Suppressor macrophage treated with lipopolysaccharide for 1 hour (primary cell): ENCODE measurements at places on chromosomes 4 and X.

- no peak for DNase-seq
Observed at GRCh38 chr4:139469216-139469615, 15.3 kb downstream of the RAB33B start.

DNA sequence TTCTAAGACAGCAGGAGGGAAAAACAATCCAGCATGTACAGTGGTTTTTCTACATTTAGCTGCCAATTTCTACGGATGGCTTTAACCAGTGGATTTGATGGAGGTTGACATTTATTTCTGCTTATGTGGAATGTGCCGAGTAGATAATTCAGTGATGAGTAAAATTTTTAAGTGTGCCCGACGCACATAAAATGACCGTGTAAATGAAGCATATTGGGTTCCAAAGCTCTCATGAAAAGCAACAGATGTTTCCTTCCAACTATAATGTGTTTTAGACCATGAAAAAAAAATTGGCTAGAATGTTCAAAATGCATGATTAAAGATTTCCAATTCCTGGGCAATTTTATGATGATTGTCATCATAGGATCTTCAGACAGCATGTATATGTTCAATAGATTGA is 14.1 kb downstream of the INPP4B start:
- no peak for DNase-seq

DNA sequence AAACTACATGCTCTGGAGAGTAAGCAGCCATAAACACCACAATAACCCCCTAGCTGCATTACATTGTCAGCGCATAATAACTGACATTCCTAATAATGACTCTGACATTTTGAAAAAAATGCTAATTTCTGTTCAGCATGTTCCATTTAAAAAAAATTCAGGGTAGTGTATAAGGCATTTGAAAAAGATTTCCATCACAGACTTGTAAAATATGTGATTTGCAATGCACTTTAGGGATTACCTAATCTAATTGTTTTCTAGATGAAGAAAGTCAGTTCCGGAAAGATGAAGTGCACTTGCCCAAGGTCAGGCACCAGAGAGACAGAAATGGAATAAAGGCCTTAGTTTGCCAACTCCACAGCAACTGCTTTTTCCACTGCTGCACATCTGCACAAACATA is 55.3 kb downstream of the FANCB start:
- DNase-seq = no peak

DNA sequence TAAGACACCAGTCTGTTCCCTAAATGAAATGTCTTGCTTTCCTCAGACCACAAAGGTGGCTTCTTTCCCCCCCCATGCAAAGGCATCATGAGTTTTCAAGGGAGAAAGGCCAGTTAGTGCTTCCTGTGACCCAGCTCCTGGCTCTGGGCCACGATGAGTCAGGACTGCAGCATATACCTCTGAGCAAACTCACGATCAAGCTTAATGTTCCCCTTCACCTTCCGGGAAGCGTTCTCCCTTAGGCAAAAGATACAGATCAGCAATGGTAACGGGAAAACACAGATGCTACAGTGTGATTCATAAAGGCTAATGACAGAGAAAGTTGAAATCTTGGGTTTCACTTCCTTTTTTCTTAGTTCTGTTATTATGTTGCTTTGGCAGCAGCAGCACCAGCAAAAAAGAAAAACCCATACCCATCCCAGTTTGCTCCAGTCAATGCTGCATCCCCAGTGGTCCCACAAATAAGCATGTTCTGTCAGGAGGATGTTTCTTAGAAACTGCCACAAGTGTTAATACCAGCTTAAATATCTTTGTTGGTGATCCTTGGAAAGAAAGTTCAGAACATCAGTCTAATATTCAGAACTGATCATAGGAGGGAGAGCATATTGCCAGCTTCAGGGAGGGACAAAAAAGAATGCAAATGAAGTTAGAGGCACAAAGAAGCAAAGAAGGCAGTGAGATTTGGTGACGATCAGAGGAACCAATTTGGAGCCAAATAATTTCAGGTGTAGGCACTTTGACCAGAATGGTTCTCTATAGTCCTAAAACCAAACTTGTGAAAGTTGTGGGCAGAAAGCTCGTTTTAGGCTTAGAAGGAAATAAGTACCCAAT is 41.2 kb downstream of the LONRF3 start:
- DNase-seq = peak; percentile 95

GRCh38 chrX:97089116-97089515 is 205.4 kb downstream of the RPA4 start:
- DNase-seq = no peak

DNA sequence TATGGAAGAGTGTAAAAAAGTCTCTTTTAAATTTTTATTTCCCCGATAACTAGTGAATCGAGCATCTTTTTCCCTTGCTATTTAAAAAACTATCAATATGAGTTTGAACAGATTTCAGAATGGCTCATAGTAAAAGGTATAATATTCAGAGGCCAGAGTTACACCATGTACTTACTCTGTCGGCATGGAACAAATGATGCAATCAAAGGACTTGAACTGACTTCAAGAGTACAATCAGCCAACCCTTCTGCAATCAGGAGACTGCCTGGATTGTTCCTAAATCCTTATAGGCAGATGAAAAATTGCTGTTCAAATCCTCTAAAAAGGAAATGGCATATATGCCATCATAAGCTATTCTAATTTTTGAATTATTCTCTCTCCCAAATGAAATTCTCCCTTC is 273.3 kb downstream of the SH2D1A start:
- no peak for DNase-seq

DNA sequence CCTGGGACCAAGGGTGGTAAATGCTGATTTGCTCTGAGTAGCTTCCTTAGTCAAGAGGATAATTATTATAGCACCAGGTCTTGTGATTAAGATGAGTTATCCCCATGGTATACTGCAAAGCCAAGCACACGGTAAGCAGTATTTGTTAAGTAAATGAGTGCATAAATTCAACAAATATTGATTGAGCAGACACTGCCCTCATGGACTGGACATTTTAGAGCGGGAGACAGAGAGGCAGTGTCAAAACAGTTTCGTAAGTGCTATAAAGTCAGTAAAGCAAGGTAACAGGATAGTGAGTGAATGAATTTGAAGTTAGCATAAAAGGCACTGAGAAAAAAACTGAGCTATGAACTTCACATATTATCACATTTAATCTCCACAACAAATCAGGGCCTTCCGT is 13.9 kb downstream of the PHF8 start:
- no peak for DNase-seq

DNA sequence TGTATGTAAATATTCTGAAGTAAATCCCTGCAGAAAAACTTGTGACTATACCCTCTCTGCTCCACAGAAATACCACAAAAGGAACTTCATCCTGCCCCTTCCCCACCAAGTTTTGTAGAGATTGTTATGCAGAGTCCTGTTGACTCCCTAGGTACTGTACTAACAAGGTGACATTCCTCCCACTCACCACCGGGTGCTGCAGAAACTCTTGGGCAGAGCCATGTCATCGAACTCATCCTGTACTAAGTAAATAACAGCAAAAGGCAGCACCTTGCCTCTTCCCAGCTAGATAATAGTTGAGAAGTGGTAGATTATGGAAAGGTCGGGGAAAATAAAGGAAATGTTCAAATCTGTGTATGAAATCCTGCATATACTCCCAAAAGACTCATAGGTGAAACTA is 233.3 kb downstream of the STPG2 start:
- no peak for DNase-seq

DNA sequence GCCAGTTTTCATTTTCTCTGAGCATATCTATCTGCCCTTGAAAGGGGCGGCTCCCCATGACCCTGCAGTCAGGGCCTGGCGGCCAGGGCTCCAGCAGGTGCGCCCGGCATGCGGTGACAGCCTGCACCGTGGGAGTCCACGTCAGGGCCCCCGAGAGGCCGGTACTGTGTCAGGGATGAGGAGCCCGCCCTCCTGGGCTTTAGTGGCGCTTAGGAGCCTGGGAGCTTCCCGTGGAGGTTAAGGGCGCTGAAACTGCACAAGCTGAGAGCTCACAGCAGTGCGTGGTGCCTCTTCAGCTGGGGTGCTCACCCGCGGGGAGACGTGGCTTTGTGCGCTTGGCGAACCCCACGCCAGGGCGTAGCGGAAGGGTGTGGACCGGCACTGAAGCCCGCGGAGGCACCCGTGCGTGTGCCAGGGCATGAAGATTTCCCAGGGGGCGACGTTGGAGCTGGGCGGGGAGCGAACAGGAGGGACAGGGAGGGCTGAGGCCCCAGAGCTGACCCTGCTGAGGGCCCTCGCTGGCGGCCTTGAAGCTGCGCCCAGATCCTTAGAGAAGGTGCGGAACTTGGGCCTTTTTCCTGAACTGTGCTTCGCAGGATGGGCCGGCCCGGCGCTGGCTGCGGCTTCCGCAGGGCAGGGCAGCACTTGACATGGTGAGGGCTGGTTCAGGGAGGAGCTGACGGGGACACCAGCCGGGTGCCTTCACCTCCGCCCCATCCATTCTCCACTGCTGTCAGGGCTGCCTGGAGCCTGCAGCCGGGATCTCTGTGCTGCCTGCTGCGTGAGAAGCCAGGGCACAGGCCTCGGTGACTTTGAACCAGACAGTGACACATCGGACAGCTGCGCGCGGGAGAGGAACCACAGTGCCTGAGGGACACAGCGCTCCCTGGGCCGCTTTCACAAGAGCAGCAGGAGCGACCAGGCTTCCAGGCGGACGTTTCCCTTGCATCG is 32.9 kb downstream of the HTT-AS start:
- DNase-seq = peak; percentile 89

DNA sequence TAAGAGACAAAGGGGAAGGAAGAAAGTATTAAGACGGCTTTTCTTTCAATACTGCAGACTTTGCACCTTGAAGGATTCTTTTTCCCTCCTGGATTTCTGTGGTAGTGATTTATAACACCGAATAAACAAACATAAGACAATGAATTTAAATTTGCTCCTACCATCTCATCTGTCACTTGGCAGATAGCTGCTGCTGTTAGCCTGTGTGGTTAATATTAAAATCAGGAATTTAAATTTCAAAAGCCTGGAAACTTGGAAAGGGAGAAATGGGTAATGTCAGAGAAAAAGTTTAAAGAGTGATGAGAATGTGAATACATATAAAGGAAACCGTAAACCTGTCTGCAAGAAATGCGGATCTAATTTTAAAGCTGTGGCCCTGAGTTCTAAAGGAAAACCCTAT is 3.4 kb downstream of the FAM149A start:
- DNase-seq = no peak

- DNase-seq = no peak
Observed at GRCh38 chr4:60259781-60260180, 940.3 kb upstream of the ADGRL3 start.

GRCh38 chr4:108160741-108161352 is 7.9 kb downstream of the LEF1 start:
- no peak for DNase-seq

GRCh38 chrX:40268188-40268520 is 170.4 kb upstream of the BCOR start:
- DNase-seq = no peak

GRCh38 chrX:69311936-69312670 is 146.8 kb upstream of the PJA1 start:
- DNase-seq = no peak

- no peak for DNase-seq
Observed at GRCh38 chrX:96436105-96436504, 248.5 kb upstream of the DIAPH2 start.

GRCh38 chr4:3752022-3752421 is 14.2 kb upstream of the ADRA2C start:
- DNase-seq = no peak

DNA sequence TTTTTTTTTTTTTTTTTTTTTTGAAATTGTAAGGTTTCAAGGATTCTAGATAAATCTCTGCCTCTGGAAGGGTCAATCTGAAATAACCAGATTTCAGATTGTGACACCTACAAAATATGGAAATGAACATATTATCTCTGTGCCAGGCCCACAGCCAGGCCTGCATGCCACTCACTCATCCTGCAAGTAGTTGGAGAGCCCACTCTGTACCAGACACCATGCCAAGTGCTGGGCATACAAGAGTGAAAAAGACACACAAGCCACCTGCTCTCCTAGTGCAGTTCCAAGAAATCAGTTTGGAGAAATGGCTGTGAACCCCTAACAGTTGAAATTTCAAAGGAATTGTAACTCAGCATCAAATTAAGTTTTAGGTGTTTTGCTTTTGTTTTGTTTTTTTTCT is 145.9 kb upstream of the NOCT start:
- DNase-seq = no peak

DNA sequence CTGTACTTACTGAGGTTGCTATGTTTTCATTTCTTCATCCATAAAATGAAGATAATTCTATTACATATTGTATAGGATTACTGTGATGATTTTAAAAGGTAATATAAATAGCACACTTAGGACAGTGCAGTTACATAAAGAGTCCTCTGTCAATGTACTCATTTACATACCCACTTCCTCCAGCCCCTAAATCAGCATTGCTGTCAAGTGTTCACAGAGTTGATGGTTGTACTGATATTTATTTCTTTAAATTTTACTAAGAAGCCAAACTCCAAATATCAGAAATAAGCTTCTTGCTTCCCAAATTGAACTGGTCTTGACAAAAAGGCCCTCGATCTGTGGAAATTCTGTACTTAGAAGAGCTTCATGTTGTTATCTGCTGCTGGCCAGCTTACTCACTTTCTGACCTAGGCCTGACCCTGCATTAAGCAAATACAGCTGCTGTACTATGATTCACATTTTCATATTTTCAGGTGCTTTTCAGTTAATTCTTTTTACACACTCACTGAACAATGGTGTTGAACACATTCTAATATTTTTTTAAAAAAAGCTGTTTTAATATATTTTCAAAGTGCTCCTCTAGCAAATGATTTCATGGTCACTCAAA is 259.6 kb downstream of the UNC5C start:
- peak; percentile 19 for DNase-seq

- no peak for DNase-seq
Observed at GRCh38 chrX:123424546-123424945, 240.5 kb downstream of the GRIA3 start.

GRCh38 chr4:85548841-85549240 is 73.9 kb downstream of the ARHGAP24 start:
- no peak for DNase-seq

DNA sequence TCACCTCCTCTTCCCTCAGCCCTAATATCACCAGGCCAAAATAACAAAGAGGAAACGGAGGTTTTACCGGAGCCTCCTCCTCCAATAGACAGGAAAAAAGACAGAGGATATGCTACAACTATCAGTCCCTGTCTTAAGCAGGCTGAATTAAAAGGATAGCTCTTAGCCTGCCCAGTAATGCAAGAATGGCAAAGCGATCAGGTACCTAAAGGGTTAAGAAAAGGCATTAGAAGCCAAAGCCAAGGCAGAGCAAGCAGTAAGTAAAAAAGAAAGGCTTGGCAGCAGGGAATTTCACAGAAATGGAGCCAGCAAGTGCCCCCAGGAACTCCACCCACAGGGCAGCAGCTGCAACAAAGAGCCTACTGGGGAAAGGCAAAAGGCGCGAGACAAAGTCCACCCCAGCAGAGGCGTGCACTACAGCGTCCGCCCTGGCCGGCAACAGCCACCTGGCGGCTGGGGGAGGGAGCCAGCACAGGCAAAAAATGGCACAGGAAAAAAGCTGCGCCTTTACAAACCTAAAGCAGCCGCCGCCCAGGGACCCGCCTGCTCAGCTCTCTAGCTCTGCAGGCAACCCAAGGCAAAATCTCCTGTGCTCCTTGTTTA is 220.6 kb upstream of the ZC4H2 start:
- DNase-seq = no peak
